Caco-2 (cell line): ENCODE measurements at places on chromosomes 12 and 14. TPM values are rescaled to one million over a fixed set of nuclear protein-coding genes. Genes with fewer than 3 reads are reported as not detected.

Gene SNAPC1
- 5.1 and 6.0 TPM in 2 replicates for total RNA-seq

Gene DYNLL1
- total RNA-seq: 323 and 324 TPM in 2 replicates

Gene HHIPL1
- 2.1 and 2.9 TPM in 2 replicates for total RNA-seq

Gene SAMD15
- total RNA-seq: 0.82 and 1.5 TPM in 2 replicates

Gene BCL2L14
- 5.9 and 8.0 TPM in 2 replicates for total RNA-seq

Gene SYNDIG1L
- total RNA-seq: 0.29 TPM in 1 of 2 replicates, not detected in the other

Gene FAM181A
- total RNA-seq: not detected in 2 replicates

Gene WSB2
- 36.7 and 37.6 TPM in 2 replicates for total RNA-seq

Gene FBXO34
- total RNA-seq: 23.7 and 27.3 TPM in 2 replicates

Gene TCL1B
- total RNA-seq: not detected in 2 replicates

- no peak overlapping the region for H3K27ac ChIP-seq
- no peak for DNase-seq
- H3K4me1 ChIP-seq: no peaks in the 10 kb centered on the region
- no peaks in the 10 kb centered on the region for H3K27me3 ChIP-seq
Observed at GRCh38 chr14:75469606-75470237, 41.9 kb downstream of the JDP2 start.

DNA sequence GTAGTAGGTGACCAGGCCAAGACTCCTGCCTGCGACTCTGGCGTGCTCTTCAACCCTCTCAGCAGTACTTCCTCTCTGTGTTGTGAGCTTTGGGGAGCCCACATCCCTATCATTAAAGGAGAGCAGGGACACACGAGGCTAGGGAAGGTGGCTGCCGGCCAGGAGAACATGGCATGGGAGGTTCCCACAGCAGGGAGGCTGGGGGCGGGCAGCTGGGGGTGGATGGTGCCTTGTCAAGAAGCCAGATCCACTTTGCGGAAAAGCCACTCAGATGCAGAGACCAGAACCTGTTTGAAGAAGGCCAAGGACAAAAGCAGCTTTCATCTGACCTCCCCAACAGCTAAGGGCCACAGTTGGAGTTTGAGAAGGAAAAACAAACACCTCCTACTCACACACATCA is 198.6 kb downstream of the BCL11B start:
- no peak for DNase-seq
- H3K27me3 ChIP-seq: no peaks in the 10 kb centered on the region
- H3K27ac ChIP-seq: no peak overlapping the region
- no peaks in the 10 kb centered on the region for H3K36me3 ChIP-seq
- no peak overlapping the region for H3K4me3 ChIP-seq

DNA sequence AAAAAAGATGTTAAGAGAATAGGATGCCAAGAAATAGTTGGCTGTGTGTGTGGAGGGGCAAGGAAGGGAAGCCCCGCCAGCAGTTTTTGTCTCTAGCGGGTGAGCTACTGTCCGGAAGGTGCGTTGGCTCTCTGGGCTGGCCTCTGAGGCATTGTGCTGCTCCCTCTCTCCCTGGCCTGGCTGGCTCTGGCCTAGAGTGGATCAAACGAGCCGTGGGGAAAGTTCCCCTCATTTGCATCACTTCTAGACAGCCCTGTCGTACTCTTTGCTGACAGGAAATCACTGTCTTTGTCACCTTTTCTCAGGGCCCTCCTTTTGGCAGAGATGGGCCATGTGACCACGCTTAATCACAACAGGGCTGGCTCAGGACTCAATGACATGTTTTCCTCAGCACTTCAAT is 236.1 kb upstream of the NPAS3 start:
- H3K4me1 ChIP-seq: no peaks in the 10 kb centered on the region
- no peak for DNase-seq
- H3K27ac ChIP-seq: no peak overlapping the region
- H3K4me3 ChIP-seq: no peak overlapping the region
- no peaks in the 10 kb centered on the region for H3K36me3 ChIP-seq

GRCh38 chr12:110501399-110501751 is 536 bp downstream of the VPS29 start:
- peak overlapping the region; percentile 97 for H3K27ac ChIP-seq
- H3K27me3 ChIP-seq: no peaks in the 10 kb centered on the region
- H3K4me3 ChIP-seq: peak overlapping the region; percentile 55
- no peaks in the 10 kb centered on the region for H3K36me3 ChIP-seq

DNA sequence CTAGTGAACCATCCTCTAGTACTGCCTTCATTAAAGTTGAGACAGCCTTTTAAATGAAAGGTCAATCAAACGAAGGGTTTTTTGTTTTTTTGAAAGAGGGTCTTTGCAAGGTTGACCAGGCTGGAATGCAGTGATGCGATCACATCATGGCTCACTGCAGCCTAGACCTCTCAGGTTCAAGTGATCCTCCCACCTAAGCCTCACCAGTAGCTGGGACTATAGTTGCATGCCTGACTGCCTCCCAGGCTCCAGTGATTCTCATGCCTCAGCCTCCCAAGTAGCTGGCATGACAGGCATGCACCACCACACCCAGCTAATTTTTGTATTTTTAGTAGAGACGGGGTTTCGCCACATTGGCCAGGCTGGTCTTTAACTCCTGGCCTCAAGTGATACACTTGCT is 114.6 kb upstream of the SINHCAF start:
- H3K36me3 ChIP-seq: peaks cover 3% of the 10 kb centered on the region; the same call in 1 of the 2 replicates
- DNase-seq: no peak
- no peaks in the 10 kb centered on the region; the same call in 1 of the 2 replicates for H3K4me1 ChIP-seq
- H3K4me3 ChIP-seq: no peak overlapping the region
- no peak overlapping the region for H3K27ac ChIP-seq

DNA sequence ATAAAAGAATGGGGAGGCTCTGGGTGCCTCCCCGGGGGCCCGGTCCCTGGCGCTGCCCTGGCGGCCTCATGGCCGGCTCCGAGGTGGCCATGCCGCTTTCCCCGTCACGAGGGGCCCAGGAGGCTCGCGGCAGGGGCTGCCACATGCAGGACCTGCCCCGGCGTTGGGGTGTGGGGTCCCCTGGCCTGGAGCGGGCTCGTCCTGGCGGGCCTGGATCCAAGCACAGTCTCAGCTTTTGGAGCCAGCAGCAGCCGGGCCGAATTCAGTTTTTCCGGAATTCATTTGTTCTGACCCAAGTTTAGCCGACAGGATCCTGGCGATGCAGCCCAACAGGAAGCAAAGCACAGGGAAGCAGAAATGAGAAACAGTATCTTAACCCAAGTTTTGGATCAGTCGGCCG is 26.4 kb upstream of the AEBP2 start:
- no peaks in the 10 kb centered on the region for H3K36me3 ChIP-seq
- no peaks in the 10 kb centered on the region for H3K27me3 ChIP-seq
- H3K27ac ChIP-seq: peak overlapping the region; percentile 4
- no peaks in the 10 kb centered on the region for H3K4me1 ChIP-seq
- H3K4me3 ChIP-seq: no peak overlapping the region

GRCh38 chr12:12960639-12961209 is 8.8 kb upstream of the GPRC5D start:
- H3K4me1 ChIP-seq: no peaks in the 10 kb centered on the region
- no peak overlapping the region for H3K4me3 ChIP-seq
- no peak for DNase-seq
- no peak overlapping the region for H3K27ac ChIP-seq

DNA sequence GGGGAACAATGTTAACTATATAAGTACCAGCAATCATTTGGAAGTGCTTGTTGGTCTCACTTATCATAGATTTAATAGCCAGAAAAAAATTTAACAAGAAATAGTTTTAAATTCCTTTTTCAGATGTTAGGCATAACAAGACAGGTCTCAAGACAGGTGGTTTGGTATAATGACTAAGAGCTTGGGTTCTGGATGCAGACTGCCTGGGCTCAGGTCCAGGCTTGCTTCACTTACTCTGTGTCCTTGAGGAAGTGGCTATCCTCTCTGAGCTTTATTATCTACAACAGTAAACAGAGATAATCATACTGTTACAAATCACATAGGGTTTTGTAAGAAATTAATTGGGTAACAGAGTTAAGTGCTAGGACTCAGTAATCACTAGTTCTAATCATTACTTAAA is 338.0 kb upstream of the FLRT2 start:
- no peak overlapping the region for H3K4me3 ChIP-seq
- H3K36me3 ChIP-seq: no peaks in the 10 kb centered on the region
- no peaks in the 10 kb centered on the region for H3K27me3 ChIP-seq
- H3K4me1 ChIP-seq: no peaks in the 10 kb centered on the region
- H3K27ac ChIP-seq: no peak overlapping the region
- no peak for DNase-seq

DNA sequence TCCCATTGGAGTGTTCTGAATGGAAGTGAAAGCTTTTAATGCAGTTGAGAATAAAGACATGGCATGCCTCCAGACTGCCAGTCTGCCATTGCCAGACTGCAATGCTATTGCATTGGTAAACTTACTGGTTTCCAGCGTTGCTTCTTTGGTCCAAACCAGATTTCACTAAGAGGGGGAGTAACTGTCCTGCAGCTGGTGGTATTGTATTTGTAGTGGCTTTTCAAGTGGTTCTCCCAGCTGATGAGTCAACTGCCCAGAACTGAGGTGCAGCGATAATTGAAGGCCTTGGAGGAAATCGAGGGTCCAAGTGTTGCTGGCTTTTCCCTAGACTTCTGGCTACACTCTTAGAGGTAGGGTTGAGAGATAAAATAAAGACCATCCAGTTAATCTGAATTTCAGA is 31.9 kb downstream of the ERG28 start:
- H3K4me3 ChIP-seq: no peak overlapping the region
- DNase-seq: no peak
- H3K36me3 ChIP-seq: no peaks in the 10 kb centered on the region
- peaks cover 12% of the 10 kb centered on the region for H3K4me1 ChIP-seq
- H3K27me3 ChIP-seq: no peaks in the 10 kb centered on the region
- H3K27ac ChIP-seq: no peak overlapping the region

- no peaks in the 10 kb centered on the region for H3K4me1 ChIP-seq
- no peaks in the 10 kb centered on the region for H3K27me3 ChIP-seq
- H3K4me3 ChIP-seq: no peak overlapping the region
- no peak overlapping the region for H3K27ac ChIP-seq
- H3K36me3 ChIP-seq: no peaks in the 10 kb centered on the region
Observed at GRCh38 chr14:74907744-74908143, 15.3 kb downstream of the RPS6KL1 start.

GRCh38 chr12:122040579-122041386 is 19.1 kb downstream of the BCL7A start:
- H3K4me1 ChIP-seq: peaks cover 13% of the 10 kb centered on the region
- H3K36me3 ChIP-seq: no peaks in the 10 kb centered on the region
- H3K4me3 ChIP-seq: no peak overlapping the region
- DNase-seq: peak; percentile 80
- peak overlapping the region; percentile 72 for H3K27ac ChIP-seq

DNA sequence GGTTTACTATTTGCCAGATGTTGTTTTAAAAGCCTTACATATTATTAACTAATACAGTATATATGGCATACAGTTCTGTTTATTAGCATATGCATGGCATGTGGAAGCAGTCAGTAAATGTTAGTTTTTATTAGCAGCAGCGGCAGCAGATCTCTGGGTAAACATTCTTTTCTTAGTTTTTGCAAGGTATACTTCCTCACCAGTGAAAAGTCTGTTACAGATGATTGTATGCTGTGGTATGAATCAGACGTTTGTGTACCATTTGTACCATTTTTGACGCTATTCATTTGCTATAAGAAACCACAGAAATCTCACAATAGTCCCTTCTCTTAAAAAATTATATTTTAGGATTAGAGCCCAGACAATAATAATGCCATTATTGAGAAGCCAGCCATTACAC is 17.8 kb downstream of the STK38L start:
- H3K27ac ChIP-seq: no peak overlapping the region
- H3K4me3 ChIP-seq: no peak overlapping the region
- no peaks in the 10 kb centered on the region for H3K27me3 ChIP-seq
- no peaks in the 10 kb centered on the region for H3K4me1 ChIP-seq
- no peak for DNase-seq

GRCh38 chr12:128205145-128205544 is 61.8 kb upstream of the TMEM132C start:
- H3K27ac ChIP-seq: no peak overlapping the region
- H3K27me3 ChIP-seq: no peaks in the 10 kb centered on the region
- H3K4me3 ChIP-seq: no peak overlapping the region
- no peak for DNase-seq
- no peaks in the 10 kb centered on the region for H3K4me1 ChIP-seq
- no peaks in the 10 kb centered on the region for H3K36me3 ChIP-seq

DNA sequence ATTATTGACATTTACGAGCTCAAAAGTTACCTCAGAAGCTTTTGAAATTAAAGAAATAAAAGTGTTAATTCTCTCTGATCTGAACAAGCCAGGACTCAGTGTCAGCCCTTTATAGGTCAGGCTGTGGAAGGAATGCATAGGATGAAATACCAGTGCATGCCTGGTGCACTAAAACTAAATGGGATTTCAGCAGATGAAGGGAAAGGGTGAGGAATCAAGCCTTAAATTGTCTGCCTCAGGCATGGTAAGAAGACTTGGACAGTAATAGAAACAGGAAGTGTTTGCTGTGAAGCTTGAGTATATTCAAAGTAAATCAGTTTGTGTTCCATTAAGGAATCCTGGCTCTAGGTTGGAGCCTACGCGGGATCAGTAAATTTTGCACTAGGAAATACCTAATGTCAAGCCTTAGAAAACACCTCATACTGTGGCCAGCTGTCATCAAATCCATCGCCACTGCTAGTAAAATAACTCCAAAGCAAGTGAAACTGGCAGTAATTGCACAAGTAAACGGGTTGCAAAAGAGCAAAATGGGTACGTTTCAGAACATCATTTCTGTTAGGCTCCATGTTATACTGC is 76.3 kb downstream of the PDE3A start:
- no peak for DNase-seq
- no peak overlapping the region for H3K27ac ChIP-seq
- H3K4me1 ChIP-seq: no peaks in the 10 kb centered on the region
- H3K27me3 ChIP-seq: no peaks in the 10 kb centered on the region
- no peaks in the 10 kb centered on the region for H3K36me3 ChIP-seq

- no peak overlapping the region for H3K4me3 ChIP-seq
- no peak for DNase-seq
- H3K27me3 ChIP-seq: no peaks in the 10 kb centered on the region; the same call in 1 of the 2 replicates
- no peaks in the 10 kb centered on the region for H3K36me3 ChIP-seq
- H3K27ac ChIP-seq: no peak overlapping the region
Observed at GRCh38 chr12:118436986-118437385, 60.6 kb downstream of the SUDS3 start.

- no peaks in the 10 kb centered on the region for H3K36me3 ChIP-seq
- no peaks in the 10 kb centered on the region for H3K27me3 ChIP-seq
- H3K27ac ChIP-seq: no peak overlapping the region
- DNase-seq: no peak
- H3K4me3 ChIP-seq: no peak overlapping the region
Observed at GRCh38 chr14:57526942-57527341, 33.3 kb upstream of the CCDC198 start.

DNA sequence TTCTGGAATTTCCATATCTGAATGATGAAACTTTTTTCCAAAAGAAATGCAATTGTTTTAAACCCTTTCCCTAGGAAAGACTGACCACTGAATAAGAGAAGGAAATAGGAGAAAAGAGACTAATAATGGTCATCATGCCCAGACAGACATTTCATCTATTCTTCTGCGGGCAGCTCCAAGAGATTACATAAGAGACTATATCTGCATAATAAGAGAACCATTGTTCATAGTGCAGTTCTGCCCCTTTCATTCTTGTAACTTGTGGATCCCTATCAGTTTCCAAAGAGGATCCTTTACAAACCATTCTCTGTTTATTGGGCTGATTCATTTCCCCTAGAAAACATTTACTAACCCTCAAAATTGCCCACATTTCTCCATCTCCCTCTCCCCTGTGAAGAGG is 197.8 kb downstream of the FSCB start:
- H3K27me3 ChIP-seq: no peaks in the 10 kb centered on the region
- H3K27ac ChIP-seq: no peak overlapping the region
- no peaks in the 10 kb centered on the region for H3K4me1 ChIP-seq
- H3K36me3 ChIP-seq: no peaks in the 10 kb centered on the region
- no peak for DNase-seq
- no peak overlapping the region for H3K4me3 ChIP-seq
